ENCODE measurements at places on chromosomes 3 and 15.

DNA sequence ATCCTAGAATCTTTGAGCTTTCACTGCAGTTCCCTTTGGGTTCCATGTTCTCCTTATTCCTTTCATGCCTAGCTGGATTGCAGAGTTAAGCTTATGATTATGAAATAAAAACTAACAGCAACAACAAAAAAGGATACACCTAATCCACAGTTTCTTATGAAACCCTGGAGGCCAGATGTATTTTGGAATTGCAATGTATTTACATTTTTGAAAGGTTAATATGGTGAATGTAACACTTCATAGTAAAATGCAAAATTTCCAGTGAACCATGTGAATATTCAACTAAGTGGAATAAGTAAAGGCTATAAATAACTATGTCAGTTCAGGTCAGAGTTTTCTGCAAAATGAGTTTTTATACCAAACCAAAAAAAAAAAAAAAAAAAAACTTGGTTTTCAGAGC is 65.8 kb upstream of the FLNB start:
- no peak for DNase-seq

- no peak for DNase-seq
These were observed 124.8 kb downstream of the RPLP1 start for GRCh38 chr15:69577397-69577796.

DNA sequence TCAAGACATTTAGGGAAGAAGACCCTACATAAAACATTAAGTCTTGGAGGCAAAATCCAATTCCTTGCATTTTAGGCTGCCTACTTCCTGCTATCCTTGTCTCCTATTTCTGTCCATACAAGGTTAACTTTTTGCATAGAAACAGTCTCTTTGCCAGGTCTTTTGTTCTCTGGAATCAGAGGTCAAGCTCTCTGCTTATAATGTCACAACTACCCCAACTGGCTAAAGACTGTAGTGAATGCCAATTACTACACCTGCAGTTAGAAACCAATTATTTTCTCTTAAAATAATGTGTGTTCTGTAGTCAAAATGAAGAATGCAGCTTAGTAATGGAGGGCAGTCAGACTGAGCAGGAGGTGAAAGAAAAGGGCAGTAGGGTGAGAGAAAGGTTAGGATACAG is 856.2 kb downstream of the TUSC7 start:
- DNase-seq: no peak

- DNase-seq: no peak
These were observed 908.6 kb downstream of the NTRK3 start for GRCh38 chr15:87347806-87348515.

DNA sequence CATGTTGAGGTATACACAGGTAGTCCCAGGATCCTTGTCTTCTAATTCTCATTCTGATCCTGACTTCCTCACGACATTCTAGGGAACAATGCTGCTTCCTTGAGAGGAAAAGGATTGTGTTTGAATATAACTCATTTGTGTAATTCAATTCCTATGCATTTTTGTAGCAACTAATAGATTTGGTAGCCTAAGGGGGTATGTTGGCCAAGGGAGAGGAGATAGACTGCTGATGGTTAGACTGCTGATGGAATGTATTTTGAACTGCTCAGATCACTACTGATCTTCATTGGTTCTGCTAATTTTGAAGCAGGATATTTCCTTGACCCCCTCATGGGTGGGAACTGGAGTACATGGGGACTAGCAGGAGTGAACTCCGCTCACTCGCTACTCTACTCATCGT is 39.7 kb downstream of the RAD54L2 start:
- DNase-seq: peak; percentile 37

- no peak for DNase-seq
These were observed 417.0 kb upstream of the TPM1 start for GRCh38 chr15:62625429-62626033.
